Stimulated activated CD8-positive, alpha-beta memory T cell treated with anti-CD3 and anti-CD28 coated beads, Interleukin-4, amount 100 ng/mL, for 1 hour (primary cell): ENCODE measurements at places on chromosomes 2 and 18.

DNA sequence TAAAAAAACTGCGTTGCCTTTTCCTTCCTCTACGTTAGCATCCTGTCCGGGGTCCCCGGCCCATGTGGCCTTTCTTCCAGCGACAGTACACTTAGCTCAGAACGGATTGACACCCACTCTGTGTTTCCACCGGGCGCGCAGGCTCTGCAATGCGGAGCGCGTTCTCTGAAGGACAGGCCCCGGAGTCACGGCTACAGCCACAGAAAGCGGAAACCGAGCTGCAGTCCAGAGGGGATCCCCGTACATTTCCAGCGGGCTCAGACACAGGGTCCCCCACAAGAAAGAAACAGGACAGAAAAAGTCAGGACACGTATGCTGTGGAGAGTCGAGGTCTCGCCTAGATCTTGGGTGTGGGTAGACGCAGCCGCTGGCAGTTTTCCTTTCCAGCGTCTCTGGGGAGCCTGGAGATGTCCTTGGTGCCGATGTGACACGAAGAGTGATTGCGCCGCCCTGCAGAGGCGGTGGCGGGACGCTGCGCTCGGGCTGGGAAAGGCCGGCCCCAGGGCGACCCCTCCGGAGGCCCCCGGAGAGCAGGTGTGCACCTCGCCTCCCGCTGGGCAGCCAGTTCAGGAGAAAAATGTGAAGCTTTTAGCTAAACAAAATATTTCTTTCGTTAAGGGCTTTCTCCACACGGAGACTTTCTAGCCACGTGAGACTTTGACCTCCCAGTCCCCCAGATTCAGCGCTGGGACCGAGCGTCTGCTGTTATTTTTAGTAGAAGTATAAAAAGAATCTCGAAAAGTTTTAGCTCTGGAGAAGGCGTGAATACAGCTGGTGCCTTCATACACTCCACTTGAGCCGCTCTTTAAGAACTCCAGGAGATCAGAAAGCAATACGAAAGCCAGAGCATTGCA lies 1.3 kb upstream of the ACKR3 start:
- no peak for DNase-seq

GRCh38 chr18:78292618-78293380 lies 686.8 kb upstream of the SALL3 start:
- DNase-seq: no peak

DNA sequence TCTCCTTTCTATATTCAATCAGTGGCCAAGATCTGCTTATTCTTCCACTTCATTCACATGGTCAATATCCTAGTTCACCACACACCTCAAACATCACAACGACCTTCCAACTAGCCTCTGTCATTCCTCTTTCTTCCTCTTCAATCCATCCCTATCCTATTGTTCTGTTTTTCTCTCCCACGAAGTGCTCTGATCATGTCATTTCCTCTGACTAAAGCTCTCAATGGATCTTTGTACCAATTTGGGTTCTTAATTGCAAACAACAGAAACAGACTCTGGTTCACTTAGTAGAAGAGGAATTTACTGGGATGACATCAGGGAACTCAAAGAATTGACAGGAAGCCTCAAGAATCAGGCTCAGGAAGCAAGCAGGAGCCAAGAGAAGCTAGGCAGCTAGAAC lies 23.5 kb downstream of the WNT10A start:
- no peak for DNase-seq

DNA sequence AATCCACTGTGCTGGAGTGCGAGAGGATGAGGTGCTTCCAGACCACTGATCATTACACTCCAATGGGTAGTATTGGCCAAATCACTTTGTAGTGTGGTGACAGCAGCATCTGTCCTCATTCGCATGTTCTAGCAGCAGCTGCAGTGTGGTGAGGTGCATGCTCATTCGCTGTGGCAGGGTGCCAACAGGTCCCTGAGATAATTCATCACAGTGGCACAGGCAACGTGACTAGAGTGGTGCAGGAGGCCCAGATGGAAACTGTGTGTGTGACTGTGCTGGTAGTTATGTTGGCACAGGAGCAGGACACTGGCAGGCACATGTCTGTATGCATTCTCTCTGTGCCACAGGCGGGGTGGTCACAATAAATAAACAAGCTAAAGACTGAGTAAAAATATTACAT lies 329.5 kb upstream of the SYT4 start:
- DNase-seq: no peak

DNA sequence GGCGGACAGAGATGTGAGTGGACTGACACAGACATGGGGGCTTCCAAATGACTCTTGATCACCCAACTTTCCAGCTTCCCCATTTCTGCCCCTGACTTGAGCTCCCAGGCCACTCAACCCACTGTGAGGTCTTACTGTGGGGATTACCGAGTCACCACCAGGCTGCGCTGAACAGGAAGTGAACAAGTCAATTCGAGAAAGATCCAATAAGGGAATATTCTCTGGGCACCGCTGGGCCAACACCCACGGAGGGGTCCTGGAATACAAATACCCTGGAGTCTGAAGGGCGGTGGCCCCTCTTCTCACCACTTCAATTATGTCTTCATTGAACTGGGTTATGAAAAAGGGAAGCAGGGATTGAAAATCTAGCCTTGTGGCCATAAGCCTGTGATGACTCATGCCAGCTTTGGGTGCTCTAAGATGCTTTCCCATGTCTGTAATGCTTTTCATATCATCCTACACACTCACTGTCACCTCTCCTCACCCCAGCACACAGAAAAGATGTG lies 37.7 kb downstream of the BCL11A start:
- DNase-seq: no peak

- no peak for DNase-seq
Measured at GRCh38 chr2:179861027-179861415, 391 bp downstream of the ZNF385B start.

GRCh38 chr2:54947136-54947535 lies 103.1 kb downstream of the RTN4 start:
- no peak for DNase-seq

- no peak for DNase-seq
Measured at GRCh38 chr2:170262806-170263205, 84.9 kb downstream of the MYO3B start.

DNA sequence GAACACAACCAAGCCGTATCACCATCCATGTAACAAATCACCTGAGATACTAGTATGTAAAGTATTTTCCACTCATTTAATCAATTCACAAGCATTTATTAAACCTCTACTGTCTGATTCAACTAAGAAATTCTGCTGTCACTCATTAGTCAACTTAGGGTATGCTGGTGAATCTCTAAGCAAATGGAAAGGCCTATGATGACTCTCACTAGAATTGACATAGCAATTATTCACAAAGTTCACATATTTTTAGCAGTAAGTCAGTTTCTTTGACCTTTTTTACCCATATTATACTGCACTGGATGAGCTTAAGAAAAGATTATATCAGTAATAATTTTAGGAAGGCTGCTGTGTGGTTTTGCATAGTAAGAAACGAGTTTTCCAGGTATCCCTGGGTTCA lies 130.1 kb downstream of the SLC8A1 start:
- DNase-seq: no peak

DNA sequence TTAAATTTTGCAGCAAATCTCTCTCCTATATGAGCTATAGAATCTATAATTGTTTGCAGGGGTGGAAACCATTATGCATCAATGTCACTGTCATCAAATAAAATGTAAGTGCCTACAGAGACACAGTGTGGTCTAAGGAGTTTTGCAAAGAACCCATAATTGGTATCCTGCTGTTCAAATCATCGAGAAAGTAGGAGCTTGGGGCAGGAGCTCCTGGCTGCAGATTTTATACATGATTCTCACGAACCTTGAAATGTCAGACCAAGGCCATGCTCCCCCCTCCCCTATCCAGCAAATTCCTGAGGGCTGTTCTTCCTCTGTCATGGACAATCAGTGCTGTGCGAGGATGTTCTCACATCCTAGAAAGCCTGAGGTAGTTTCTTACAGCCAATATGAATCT lies 119.5 kb upstream of the CYRIA start:
- no peak for DNase-seq

DNA sequence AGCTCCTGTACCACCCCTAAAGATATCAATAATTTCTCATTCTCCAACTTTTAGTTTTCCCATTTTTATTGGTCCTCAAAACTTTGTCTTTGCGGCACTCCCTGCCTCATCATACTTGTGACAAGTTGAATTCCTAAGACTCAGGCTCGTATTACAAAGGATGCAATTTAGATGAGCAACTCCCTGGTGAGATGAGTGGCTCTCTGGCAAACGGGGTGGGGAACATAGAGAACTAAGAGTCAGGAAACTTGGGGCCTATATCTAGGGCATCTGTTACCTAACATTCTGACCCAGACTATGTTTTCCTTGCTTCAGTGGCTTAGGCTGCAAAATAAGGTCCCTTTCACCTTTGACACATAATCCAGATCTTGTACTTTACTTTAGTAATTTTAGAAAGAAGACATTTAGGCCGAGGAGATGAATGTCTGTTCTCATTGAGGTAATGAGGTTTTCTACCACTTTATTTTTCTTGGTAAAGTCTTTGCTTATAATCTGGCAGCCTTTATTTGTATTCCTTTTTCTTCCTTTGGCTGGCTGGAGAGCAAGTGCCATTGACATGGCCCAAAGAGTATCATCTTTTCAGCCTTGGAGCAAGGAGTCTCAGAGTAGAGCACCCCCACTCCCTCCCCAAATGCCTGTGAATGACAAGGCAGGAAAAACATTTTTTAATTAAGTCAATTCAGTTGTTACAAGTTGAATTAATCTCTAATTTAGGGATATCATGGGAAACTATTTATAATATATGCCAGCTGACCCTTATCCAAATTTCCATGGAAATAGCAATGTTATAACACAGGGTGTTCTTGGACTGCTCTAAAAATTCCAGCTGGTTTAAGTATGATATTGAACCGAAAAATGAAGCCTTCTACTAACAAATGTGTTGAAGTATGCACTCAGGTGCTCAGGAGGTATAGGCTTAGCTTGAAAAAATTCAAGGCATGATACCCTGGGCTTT lies 15.2 kb downstream of the TSPYL6 start:
- DNase-seq: no peak

GRCh38 chr18:61019338-61020301 lies 313.6 kb upstream of the CDH20 start:
- DNase-seq: no peak

GRCh38 chr2:189552334-189552990 lies 28.1 kb downstream of the SLC40A1 start:
- DNase-seq: no peak

GRCh38 chr2:134208825-134209224 lies 45.0 kb upstream of the MGAT5 start:
- DNase-seq: no peak

DNA sequence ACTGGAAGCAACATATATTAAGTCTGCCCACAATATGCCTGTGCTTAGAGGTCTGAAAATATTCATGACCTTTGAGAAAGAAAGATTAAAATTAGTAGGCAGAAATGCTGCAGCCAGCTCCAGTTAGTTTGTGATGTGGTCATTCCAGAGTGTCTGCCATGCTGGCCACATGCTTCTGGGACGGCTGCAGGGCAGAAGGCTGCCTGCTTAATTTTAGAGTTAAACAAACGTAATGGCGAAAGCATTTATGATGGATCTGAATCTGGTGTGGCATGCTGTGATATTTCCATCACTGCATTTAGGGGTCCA lies 95.4 kb downstream of the FHOD3 start:
- no peak for DNase-seq

GRCh38 chr2:42092084-42092996 lies 44.5 kb downstream of the PKDCC start:
- DNase-seq: no peak

DNA sequence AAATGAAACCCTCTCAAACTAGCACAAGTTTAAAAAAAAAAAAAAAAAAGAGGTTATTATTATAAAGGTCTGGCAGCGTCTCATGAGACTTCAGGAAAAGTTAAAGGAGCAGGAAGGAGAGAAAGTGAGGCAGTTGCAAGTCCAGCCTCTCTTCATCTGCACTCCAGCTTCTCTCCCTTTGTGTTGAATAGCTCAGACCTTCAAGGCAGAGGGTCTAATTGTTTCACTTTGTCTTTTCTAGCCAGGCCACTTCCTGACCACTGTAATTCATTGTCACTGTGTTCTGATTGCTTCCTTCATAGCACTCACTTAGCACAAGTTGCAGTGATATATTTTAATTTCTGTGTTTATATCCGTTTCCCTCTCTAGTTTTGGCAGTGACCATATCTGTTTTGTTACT lies 99.9 kb downstream of the SPATS2L start:
- DNase-seq: no peak

DNA sequence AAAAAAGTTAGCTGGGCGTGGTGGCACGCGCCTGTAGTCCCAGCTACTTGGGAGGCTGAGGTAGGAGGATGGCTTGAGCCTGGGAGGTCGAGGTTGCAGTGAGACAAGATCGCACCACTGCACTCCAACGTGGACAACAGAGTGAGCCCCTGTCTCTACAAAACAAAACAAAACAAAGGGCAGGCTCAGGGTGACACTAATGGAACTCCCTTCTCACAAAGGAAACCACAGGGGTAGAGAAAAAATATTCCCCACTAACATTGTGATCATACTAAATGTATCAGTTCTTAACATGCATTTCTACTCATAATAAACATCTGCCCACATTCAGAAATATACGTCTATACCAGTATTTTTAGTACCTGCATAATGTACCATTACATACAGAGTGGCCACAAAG lies 21.1 kb downstream of the STAM2 start:
- no peak for DNase-seq

DNA sequence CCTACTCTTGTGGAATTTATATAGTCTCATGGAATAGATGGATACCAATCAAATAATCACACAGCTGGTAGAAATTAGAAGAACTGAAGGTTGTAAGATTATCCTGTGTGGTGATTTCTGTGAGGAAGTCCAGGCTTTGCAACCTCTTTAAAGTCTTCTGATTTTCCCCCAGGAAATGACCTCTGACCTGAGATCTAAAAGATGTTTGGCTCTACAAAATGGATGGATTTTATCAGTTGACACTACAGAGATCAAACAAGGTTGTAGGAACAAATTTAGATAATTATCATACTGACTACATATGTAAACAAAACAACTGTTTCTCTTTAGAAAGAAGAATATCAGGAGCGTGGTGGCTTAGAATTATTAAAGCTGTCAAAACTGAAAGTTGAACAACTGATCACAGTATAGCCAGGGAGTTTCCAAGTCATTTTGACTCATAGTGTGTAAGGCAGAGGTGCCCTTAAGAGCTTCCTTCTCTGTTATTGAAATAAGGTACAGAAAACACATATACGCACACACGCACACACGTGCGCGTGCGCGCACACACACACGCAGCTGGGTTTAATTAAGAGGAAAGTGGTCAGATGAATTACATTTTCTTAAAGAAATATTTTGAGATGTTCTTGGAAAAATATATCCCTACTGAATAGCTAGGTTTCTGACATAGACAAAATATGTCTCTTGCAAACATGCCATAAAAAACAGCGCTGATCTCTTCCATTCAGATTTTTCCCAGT lies 35.5 kb upstream of the PELI1 start:
- DNase-seq: no peak
